CD4-positive, alpha-beta T cell (primary cell): ENCODE measurements at places on chromosomes 3 and 15.
A peak's percentile ranks its signal among the peaks of the same experiment; 100 is the strongest.

DNA sequence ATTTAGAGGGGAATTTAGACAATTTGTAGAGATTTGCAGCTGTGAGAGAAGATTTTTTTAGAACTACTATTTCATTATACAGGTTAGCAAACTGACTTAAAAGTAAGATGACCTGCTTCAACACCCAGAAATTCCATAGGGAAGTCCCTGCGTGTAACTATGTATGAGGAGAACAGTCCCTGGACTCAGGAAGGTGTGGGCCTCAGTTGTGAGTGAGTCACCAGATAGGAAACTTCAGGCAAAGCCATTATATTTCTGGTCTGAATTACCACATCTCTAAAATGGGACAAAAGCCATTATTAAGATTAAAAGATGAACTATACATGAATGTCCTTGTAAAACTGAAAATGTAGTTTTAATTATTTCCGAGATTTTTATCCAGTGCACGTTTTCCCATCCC lies 488.3 kb upstream of the GOLIM4 start:
- no peak for DNase-seq

GRCh38 chr3:64445109-64445943 lies 220.1 kb upstream of the PRICKLE2 start:
- DNase-seq = no peak

DNA sequence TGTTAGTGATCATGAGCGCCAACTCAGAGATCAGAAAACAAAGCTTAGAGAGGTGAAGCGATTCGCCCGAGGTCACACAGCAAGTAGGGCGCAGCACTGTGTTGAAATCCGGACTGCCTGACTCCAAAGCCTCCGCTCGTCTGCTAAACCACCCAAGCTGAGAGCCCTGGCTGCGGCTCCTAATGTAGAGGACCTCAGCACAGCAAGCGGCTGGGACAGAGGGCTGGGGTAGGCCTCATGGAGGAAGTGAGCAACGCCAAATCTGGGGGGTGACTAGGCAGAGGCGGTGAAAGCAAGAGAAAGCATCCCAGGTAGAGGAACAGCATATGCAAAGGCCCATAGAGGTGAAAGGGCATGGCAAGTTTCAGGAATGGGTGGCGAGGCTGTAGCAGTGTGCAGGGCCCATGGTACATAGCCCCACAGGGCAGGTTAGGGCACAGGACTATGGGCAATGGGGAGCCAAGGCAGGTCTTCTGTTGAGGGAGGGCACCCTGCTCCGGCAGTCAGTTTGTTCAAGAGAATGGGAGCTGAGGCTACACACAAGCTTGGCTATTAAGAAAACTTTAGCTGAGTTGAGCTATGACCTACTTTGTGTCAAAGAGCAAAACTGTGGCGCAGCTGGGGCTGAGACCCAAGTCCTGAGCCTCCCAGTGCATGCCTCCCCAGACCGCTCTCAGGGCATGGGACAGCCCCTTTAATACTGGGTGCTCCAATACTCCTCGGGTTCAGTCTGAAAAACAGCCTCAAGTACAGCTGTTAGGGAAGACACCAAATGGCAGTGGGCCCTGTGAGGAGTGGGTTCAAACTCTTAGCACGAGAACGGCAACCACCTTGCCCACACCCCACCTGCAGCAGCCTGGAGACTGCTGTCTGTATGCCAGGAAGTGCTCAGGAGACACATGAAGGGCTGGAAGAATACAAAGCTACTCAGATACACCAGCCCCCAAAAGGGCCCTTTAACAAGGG lies 988 bp upstream of the CFAP92 start:
- no peak for DNase-seq

DNA sequence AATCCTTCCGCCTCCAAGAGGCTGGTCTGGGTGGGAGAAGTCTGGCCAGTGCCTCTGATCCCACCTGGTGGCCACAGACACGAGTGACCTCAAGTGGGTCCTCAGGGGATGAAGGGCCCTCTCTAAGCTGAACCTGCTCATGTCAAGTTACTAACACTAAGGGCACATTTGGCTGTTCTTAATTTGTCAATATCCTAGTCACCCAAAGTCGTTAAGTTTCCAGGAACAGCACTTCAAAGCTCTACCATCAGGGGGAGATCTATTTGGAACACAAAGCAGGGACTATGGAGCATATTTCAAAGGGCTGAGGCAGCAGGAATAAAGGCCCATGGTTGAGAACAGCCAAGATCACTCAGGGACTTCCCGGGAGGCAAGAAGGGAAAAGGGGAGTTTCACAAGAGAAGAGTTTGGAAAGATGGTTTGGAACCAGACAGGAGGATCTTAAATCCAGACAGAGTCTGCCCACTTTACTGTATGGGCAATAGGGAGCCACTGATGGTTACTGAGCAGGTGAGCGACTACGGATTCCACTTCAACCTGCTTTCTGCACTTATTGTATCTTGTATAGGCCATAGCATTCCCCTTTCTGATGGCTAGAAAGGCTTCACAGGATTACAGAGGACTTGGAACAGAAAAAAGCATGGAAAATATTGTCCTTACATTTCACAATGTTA lies 13.7 kb downstream of the OXTR start:
- DNase-seq = no peak

DNA sequence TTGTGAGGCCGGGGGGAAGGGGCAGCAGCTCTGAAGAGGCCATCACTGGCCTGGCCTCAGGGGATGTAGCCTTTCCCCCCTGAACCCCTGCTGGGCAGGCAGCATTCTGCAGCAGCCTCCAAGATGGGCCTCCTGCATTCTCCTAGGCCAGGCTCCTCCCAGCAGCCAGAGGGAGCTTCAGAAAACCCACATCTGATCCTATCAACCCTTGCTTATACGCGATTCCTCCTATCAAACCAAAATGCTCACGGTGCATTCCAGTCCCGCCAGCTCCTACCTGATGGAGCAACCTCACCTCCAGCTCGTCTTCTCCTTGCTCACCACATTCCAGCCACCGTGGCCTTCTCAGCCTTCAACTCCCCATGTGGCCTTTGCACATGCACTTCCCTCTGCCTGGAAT lies 85.7 kb downstream of the MEGF11 start:
- no peak for DNase-seq

GRCh38 chr15:32717426-32718226 lies at the start of gene GREM1:
TSS of gene GREM1 (plus strand) at chr15:32718004. CDS start at chr15:32730691, 12,687 bp downstream.
- no peak for DNase-seq

GRCh38 chr3:162597226-162597625 lies 1100.6 kb downstream of the OTOL1 start:
- no peak for DNase-seq

GRCh38 chr3:62774221-62774620 lies 101.0 kb downstream of the CADPS start:
- no peak for DNase-seq

DNA sequence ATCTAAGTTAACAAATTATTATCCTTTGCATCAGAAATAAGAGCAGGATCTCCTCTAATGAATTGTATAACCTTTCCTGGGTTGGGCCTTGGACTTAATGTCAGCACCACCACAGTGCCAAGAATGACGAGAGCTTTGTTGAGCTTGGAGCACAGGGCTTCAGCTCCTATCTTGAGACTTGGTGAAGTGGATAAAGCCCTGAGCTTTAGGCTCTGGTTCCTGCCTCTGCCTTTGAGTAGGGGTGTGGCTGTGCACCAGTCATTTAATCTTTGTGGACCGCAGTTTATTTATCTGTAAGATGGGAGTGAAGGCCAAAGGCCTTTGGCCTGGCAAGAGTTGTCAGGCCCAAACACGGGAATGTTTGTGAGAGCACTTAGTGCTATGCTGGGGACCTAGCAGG lies 162.2 kb downstream of the VGLL4 start:
- no peak for DNase-seq

DNA sequence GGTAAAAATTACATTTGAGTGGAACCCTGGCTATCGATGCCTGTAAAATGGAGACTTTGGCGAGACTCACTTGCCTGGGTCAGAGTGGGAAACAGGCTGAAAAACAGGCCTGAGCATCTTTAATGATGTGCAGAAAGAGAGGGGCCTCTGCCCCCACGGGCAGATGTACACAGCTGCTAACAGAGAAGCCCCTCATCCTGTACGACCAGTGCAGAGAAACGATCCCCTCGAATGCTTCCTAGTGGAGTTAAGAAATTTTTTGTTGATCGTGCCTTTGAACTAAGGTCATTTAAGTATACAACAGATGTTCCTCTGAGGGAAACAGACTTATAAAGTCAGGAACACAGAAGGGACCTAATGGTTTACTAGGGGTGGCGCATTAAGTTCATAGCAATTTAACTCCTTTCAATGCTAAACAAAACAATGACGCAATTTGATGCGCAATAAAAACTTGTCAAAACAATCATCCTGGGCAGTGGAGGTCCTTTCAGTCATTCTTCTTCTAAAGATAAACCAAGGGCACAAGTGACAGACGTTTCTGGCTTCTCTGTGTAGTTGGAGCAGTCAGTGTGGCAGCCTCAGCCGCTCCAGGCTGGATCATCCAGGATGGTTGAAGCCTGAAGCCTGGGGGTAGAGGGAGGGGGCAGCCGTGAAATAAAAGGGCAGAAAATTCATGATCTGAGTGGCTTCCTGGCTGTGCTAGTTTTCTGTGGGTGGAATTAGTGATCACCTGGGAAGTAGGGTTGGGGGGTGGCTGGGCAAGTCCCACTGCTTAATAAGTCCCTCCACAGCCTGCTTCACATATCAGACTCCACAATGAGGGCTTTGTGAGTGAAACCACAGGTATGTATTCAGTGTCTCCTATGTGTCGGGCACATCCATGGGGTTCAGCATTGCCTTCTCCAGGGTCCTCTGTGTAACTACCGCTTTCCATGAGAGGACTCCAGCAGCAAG lies 50.8 kb upstream of the MRPS22 start:
- DNase-seq = no peak

GRCh38 chr3:109188741-109189140 lies 52.2 kb downstream of the C3orf85 start:
- no peak for DNase-seq

GRCh38 chr3:142973217-142974009 lies 9.9 kb upstream of the PAQR9 start:
- no peak for DNase-seq

DNA sequence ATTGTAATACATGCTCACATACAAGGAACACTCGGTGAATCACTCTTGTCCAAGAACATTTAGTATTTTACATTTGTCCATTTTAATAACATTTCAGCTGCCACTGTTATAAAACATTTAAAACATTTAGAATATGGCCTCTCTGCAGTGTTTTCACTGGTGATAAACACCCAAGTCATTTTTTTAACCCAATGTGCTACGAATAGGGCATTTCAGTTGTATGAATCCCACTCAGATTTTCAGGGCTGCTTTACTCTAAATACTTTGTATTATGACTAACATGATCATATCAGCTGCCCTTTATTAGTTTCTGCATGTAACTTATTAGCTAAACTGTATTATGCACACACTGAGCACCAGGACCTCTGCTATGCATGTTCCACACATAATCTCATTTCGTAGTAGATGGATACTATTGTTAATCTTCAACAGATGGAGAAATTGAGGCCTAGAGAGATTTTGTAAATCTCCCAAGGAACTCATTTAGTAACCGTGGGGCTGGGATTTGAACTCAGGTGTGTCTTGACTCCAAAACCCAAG lies 148.6 kb upstream of the CDIN1 start:
- DNase-seq = no peak

DNA sequence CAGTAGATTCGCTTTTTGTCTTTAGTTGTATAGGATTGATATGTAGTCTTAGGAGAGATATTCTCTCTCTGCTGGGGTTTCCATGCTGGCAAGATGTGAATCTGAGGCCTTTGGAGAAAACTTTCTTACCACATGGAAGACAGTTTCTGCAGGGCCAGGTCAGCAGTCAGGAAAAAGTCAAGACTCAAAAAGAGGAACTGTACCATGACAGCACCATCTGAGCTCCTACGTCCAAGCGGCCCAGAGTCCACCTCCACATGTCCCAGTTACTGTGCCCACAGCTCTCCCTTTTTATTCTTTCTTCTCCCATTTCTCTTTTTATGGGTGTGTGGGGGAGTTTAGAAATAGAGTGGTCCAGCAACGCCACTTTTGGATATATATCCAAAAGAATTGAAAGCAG lies 172.0 kb downstream of the MTHFS start:
- DNase-seq = no peak

- DNase-seq = no peak
Observed at GRCh38 chr3:127796831-127797150, 25.5 kb downstream of the MGLL start.

- no peak for DNase-seq
Observed at GRCh38 chr3:71495708-71496472, 87.6 kb downstream of the FOXP1 start.

DNA sequence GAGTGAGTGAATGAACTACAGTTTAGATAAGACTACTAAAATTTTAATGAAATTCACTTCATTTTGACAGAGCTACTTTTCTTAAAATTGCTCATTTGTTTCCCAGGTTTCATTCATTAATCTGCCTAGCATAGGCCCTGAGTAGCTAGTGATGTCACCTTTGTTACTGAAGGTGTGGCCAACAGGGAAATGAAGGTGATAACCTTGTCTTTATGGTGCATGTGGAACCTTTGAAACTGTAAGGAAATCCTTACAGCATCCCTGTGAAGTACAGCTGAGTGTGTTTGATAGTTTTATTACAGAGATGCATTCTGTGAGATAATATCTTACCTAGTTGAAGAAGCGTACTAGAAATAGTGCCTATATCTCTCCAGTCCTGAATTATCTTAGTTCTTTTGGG lies 112.9 kb downstream of the AKAP13 start:
- DNase-seq = no peak

GRCh38 chr3:38018296-38019266 lies 10.9 kb downstream of the PLCD1 start:
- DNase-seq = no peak

- DNase-seq = peak; percentile 15
Observed at GRCh38 chr3:42123012-42123581, 31.9 kb downstream of the TRAK1 start.

GRCh38 chr3:125166599-125167136 lies 45.9 kb downstream of the SLC12A8 start:
- no peak for DNase-seq

- no peak for DNase-seq
Observed at GRCh38 chr15:31500766-31501449, 174.3 kb downstream of the KLF13 start.

GRCh38 chr15:69719527-69720240 lies 267.1 kb downstream of the RPLP1 start:
- DNase-seq = peak; percentile 22

DNA sequence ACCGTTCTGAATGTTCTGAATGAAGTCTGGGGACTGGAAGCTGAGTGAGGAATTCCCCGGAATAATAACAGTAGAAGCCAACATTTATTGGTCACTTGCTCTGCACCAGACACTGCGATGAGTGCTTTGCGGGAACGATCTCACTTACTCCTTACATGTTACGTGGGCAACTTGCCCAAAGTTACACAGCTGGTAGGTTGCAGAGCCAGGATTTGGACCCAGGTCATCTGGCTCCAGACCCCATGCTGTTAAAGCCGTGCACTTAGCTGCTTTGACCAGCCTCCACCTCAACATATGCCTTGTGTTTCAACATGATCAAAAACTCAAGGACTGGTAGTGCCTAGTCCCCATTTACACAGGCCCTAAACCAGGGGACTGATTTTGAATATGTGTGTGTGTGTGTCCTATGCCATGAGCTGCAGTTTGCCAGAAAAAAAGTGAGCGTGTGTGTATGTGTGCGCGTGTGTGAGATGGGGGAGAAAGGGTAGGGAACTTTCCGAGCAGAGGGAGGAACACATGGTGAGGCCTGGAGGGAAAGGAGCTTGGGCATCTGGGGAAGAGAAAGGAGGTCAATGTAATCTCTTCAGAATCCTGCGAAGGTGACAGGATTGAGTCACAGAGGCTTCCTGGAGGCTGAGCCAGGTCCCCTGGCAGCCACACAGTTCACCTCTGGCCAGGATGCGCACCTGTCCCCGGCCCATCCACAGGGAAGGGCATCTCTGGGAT lies 28.9 kb downstream of the LINGO1 start:
- no peak for DNase-seq
